ENCODE measurements at places on chromosomes 5 and 9.
A peak's percentile ranks its signal among the peaks of the same experiment; 100 is the strongest.

GRCh38 chr9:131714161-131714646 lies 25.7 kb downstream of the RAPGEF1 start:
- ATAC-seq, result peak; percentile 90

- ATAC-seq, result peak; percentile 78
Observed at GRCh38 chr5:122500245-122501088, 188.4 kb downstream of the SNCAIP start.

- no peak for ATAC-seq
Observed at GRCh38 chr5:1262381-1262780, 32.5 kb downstream of the TERT start.

DNA sequence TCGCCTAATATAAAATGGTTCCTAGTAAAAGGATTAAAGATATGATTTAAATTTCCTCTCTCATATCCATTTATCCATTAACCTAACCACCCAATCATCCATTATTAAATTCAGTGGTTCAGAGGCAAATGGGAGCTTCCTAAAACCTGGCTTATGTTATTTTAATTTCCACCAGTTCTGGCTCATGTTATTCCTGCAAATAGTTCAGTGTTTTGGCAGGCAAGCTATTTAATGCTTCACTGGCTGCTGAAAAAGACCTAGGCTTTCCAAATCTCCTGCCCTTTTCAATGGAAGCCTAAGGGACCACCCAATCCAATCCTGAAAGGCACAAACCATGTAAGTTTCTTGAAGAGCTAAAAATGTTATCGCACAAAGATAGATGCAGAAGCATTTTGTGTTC lies 52.3 kb downstream of the POC5 start:
- ATAC-seq, result no peak

DNA sequence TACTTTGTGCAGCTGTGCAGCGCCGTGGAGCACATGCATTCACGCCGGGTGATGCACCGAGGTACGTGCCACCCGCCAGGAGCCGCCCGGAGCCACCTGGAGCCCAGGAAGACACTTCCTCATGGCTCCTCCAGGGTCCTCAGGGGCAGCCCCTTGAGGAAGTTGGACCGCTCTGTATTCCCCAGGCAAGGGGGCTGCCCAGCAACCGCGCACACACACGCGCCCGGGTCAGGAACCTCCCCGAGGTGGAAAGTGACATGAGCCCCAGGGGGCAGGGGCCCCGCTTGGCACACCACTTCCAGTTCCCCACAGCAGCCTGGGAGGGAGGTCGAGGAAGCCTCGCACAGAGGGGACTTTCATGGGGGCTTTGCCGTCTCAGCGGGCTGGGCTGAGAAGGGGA lies 68.6 kb downstream of the NEK6 start:
- ATAC-seq, result no peak

Measured in gastroesophageal sphincter (tissue), 4 donors.